ENCODE measurements at places on chromosomes 6 and 20.

GRCh38 chr20:47735412-47736400 is 49.6 kb downstream of the SULF2 start:
- no peak for DNase-seq

- no peak for DNase-seq
Measured at GRCh38 chr6:16511723-16512489, 249.4 kb downstream of the ATXN1 start.

DNA sequence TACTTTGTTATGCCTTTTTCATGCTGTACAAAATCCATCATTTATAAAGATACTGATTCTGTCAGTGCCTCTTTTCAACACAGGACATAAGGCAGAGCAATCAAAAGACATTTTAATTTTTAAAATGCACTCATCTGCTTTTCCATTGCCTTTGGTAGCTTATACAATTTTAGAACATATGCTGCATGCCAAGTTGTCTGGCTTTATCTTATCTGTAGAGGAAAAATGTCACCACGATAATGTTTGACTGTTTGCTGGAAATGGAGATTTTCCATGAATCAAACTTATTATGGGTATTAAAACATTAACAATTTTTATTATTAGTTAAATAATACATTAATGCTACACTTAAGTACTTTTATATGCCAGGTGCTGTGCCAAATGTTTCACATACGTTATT is 50.5 kb downstream of the NKAIN2 start:
- no peak for DNase-seq

- DNase-seq, result no peak
Measured at GRCh38 chr6:165205632-165206031, 103.8 kb downstream of the C6orf118 start.

DNA sequence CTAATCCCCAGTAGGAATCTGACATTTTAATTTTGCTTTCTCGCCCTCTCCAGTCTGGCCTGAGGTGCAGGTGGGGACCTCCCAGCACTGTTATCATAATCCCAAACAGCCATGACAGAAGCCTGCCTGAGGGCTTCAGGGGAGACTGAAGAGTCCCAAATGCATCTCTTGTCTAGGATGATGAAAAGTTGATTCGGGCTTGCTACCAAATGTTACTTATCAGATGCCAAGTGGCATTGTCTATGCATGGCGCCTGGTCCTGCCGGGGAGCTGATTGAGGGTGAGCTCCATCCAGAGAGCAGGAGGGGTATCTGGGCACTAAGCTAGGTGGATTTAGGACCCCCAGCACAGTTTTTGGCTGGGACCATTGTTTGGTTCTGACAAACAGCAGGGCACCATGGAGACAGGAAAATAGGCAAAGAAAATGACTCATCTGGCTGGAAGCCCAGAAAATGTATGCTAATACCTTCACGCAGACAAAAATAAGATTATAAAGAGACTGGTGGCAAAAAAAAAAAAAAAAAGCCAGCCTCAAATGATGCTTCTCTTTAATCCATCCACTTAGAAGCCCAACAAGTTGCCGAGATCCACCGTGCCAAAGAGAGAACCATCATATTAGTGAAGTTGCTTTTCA is 513.7 kb upstream of the SULF2 start:
- DNase-seq, result peak; percentile 100

Data from HS-5 (cell line).